ENCODE measurements at places on chromosomes 7 and 10. TPM values are rescaled to one million over a fixed set of nuclear protein-coding genes. Genes with fewer than 3 reads are reported as not detected.

DNA sequence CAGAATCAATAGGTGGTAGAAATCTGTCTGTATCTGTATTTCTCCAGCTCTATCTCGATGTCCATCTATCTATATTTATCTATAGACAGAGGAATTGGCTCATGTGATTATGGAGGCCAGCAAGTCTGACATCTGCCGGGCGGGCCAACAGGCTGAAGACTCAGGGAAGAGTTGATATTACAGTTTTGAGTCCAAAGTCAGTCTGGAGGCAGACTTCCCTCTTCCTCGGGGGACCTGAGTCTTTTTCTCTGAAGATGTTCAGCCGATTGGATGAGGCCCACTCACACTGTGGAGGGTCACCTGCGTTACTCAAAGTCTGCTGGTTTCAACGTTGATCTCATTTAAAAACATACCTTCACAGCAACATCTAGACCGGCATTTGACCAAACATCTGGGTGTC is 98.7 kb downstream of the RAMP3 start:
- no peak for DNase-seq

- DNase-seq = no peak
Observed at GRCh38 chr10:128950159-128950915, 516.7 kb upstream of the MGMT start.

- no peak for DNase-seq
Observed at GRCh38 chr7:100066953-100067352, 14.6 kb downstream of the ZNF3 start.

DNA sequence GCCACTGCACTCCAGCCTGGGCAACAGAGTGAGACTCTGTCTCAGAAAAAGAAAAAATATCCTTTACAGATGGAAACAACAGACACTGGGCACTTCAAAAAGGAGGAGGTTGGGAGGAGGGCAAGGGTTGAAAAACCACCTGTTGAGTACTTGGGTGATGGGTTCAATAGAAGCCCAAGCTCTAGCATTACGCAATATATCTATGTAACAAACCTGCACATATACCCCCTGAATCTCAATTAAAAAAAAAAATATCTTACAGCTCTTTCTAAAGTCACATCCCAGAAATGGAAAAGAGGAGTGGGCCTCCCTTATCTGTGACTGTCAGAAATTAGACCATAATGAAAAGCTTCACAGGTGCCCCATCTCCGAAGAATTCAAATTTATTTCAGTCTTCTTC is 12.1 kb downstream of the VIM start:
- no peak for DNase-seq

DNA sequence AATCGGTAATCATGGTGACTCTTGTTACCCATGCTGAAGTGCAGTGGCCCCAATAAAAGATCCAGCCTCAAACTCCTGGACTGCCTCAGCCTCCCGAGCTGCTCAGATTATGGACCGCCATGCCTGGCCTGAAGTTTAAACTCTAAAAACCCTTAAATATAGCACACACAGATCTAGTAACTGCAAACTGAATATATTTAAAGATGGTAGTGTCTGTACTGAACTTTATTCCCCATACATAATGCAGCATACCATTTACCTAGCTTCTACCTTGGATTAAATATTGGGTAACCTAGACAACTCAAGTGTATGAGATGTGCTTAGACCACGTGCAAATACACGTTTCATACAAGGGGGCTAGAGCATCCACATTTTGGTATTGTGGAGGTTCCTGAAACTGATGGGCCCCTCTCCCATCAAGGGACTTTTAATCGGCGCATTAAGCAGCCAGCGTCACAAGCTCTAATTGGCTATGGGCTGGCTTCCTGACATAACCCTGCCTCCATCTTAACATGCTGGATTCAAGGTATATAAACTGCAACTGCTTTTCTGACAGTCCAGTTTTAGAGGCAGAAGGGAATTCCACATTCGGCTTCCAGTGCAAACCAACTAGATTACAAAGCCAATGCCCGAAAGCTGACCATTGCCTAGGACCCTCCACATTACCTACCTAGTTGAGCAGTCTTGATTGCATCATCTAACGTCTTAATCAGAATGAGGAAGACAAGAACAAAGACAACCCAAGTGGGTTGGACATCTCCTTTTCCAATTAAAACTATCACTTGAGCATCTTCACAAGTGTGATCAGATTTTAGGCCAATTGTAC is 13.0 kb downstream of the HNRNPA2B1 start:
- no peak for DNase-seq

DNA sequence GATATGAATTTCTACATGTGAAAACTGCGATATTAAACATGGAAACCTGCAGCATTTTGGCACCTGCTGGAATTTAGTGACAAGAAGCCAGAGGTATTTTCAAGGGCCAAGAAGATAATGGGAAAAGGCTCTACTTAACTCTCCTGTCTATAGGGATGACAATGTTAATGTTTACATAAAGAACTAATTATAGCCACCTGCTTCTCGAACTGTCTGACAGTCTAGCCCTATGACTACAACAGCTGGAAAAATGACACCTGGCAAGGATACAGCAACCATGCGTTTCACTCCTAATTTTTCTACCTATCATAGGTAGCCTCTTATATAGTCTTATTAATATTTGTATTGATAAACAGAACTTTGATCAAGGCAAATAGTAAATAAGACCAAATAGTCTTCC is 49.6 kb downstream of the MAGI2 start:
- DNase-seq = no peak

- DNase-seq = no peak
Observed at GRCh38 chr10:5809527-5810154, 3.6 kb downstream of the GDI2 start.

DNA sequence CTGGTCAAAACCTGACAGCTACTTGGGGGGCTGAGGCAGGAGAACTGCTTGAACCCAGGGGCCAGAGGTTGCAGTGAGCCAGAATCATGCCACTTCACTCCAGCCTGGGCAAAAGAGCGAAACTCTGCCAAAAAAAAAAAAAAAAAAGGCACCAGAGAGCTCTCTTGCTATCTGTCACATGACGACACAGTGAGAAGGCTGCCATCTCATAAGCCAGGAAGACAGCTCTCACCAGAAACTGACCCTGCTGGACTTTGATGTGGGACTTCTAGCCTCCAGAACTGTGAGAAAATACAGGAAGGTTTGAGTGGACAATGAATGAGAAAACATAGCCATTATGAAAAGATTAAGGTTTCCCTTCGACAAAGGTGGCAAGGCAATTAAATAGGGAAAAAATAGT is 51.1 kb upstream of the KCNIP2 start:
- no peak for DNase-seq

DNA sequence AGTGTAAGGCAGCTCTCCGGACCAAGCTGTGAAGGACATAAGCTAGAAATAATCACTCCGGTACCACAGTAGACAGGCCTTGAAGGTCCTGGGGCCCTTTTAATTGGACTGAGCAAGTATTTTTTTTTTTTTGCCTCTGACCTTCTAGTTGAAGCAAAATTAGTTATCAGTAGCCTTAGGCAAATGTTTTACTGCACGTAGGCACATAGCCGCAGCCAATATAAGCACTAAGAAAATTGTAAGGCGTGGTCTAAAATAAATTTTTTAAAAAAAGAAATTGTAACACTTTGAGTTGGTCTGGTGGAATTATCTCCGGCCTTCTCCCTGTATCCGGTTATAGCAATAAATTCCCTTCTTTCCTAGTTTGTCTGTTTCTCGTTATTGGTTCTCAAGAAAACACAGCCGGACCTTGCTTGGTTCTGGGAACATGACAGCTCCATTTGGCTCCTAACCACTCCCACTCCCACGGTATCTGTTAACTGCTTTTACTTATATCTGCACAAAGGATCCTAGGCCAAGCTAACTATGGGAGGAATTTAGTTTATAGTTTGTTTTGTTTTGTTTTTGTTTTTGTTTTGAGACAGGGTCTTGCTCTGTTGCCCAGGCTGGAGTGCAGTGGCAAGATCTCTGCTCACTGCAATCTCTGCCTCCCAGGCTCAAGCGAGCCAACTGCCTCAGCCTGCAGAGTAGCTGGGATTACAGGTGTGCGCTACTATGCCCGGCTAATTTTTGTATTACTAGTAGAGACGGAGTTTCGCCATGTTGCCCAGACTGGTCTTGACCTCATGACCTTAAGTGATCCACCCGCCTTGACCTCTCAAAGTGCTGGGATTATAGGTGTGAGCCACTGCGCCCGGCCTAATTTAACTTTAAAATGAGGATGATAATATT is 124.4 kb upstream of the KIF5B start:
- DNase-seq = no peak

DNA sequence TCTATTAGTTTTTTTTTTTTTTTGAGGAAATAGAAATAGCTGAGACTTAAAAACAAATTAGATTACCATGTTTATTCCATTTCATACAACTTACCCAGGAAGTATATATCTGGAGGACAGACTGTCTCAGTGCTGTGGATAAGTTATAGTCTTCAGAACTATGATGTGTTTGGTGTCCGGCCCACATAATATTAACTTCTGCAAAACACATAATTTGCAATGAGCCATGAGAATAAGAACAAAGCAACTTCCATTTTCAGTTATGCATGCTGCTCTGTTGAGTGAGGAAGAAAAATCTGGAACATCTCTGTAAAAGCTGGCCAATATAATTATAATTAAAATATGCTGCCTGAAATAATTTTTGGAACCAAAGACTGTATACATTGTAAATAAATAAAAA is 130.9 kb downstream of the AGMO start:
- no peak for DNase-seq

GRCh38 chr10:96517284-96517683 is 3.6 kb upstream of the TLL2 start:
- no peak for DNase-seq

DNA sequence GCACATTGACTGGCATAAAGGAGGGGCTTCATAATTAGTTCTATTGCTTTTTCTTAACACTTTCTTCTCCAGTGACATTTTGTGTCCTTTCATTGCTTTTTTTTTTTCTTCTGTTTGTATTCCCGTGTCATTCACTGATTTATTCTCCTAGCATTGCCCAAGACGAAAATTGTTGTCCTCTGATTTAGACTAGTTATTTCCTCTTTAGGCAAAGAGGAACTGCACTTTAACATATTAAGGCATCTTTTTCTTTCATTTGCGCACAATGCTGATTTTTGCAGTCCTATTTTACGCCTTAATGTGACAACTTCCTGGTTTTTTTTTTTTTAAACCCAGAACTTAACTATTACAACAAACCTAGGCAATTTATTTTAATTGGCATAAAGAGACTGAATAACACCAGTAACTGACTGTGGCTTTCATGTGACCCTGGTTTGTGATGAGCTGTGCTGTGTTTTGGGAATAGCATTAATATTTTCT is 39.7 kb downstream of the ARID5B start:
- DNase-seq = no peak

GRCh38 chr7:142329062-142329790 is 71.4 kb upstream of the PRSS58 start:
- DNase-seq = no peak

GRCh38 chr7:4837041-4837802 is 24.6 kb downstream of the PAPOLB start:
- DNase-seq = no peak

DNA sequence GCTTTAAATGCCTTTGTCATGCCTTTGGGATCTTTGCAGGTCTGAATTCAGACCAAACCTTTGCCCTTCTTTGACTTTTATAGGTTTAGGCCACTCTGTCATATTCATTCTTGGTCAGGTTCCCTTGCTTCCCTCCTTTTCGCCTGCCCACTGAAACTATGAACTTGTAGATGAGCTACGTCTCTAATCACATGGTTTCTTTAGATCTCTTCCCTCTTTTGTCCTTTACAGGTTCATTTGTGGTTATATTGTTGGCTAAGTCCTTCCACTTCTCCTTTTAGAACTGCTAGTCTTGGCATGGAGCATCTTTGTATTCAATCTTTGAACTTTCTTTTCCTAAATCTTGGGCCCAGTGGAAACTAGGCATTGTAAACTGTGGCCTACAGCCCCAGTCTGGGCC is 104.0 kb upstream of the ZEB1 start:
- no peak for DNase-seq

DNA sequence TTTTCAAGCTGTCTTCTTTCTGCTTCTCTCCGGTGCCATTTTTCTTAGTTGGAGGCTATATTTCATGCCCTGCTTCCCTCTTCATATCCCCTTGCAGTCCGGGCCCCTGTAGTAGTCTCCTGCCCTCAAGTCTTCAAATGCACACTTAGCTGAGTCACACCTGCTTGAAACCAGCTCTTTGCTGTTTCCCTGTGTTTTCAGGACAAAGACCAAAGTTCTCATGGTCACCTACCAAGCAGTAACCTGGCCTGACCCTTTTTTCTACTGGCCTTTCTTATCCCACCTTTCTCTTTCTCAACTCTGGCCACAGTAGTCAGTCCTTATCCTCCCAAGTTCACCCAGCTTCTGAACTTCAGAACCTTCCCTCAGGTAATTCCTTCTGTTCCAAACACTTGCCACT is 28.5 kb downstream of the GLUD1 start:
- no peak for DNase-seq

- DNase-seq = no peak
Observed at GRCh38 chr7:104296900-104297299, 31.5 kb upstream of the LHFPL3 start.

ZNF746 gene
- total RNA-seq = 21.9 TPM

HOXA3 gene
- 6.7 TPM for total RNA-seq

STRIP2 gene
- 0.54 TPM for total RNA-seq

ZNF511 gene
- total RNA-seq = 25.7 TPM

GRM3 gene
- not detected for total RNA-seq

Data from Peyer's patch (tissue), 4 donors.